Central memory CD8-positive, alpha-beta T cell (primary cell): ENCODE measurements at places on chromosomes 12 and 14.

DNA sequence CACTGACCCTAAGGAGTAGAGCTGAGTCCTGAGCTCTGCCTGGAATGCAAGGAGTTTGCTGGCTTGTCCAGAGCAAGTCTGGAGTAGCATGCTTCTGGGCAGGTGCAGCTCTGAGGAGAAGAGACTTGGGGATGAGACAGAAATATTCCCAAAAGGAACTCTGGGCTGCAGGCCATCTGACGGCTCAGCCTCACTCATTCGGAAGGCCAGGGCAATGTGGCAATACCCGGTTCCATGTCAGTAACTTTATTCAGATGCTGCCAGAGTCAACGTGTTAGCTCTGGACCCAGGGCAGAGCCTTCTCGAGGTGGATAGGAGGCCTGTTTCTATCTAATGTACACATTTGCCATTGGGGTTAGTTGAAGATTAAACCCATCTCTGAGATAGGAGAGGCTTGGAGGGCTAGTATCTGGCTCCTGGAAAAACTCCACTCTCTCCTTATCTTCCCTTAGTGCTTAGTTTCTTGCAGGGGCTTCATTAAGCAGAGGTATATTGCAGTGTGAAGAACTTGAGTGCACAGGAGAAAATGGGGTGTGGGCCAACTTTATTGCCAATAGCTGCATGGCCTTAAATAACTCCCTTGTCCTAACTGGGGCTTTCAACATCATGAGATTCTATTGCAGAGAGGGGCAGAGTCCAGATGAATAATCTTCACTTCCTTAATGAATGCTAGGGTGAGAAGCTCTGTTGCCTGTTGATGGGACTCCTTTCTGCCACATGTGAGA lies 65.6 kb downstream of the NTF3 start:
- H3K4me1 ChIP-seq = no peaks in the 10 kb centered on the region
- no peak overlapping the region for H3K4me3 ChIP-seq
- no peak overlapping the region for H3K27ac ChIP-seq
- H3K36me3 ChIP-seq = no peaks in the 10 kb centered on the region
- peaks cover 21% of the 10 kb centered on the region for H3K27me3 ChIP-seq

- H3K4me3 ChIP-seq = peak overlapping the region; percentile 82
- DNase-seq = no peak
- no peak overlapping the region for H3K27ac ChIP-seq
- H3K27me3 ChIP-seq = no peaks in the 10 kb centered on the region
- peaks cover 6% of the 10 kb centered on the region for H3K36me3 ChIP-seq
Observed at GRCh38 chr12:111367661-111368221, 1.2 kb downstream of the PHETA1 start.

- H3K4me1 ChIP-seq = no peaks in the 10 kb centered on the region
- no peak for DNase-seq
- H3K36me3 ChIP-seq = no peaks in the 10 kb centered on the region
- H3K4me3 ChIP-seq = no peak overlapping the region
- H3K27me3 ChIP-seq = peaks cover 38% of the 10 kb centered on the region
Observed at GRCh38 chr12:64268409-64268808, 46.3 kb upstream of the KICS2 start.

- no peaks in the 10 kb centered on the region for H3K36me3 ChIP-seq
- no peaks in the 10 kb centered on the region for H3K27me3 ChIP-seq
- H3K4me3 ChIP-seq = no peak overlapping the region
- H3K27ac ChIP-seq = no peak overlapping the region
- no peak for DNase-seq
Observed at GRCh38 chr14:85308531-85309300, 221.2 kb upstream of the FLRT2 start.

GRCh38 chr12:132190012-132190755 lies 45.9 kb downstream of the NOC4L start:
- peaks cover 38% of the 10 kb centered on the region for H3K4me1 ChIP-seq
- peaks cover 10% of the 10 kb centered on the region for H3K36me3 ChIP-seq
- H3K27ac ChIP-seq = peak overlapping the region; percentile 86
- DNase-seq = no peak

DNA sequence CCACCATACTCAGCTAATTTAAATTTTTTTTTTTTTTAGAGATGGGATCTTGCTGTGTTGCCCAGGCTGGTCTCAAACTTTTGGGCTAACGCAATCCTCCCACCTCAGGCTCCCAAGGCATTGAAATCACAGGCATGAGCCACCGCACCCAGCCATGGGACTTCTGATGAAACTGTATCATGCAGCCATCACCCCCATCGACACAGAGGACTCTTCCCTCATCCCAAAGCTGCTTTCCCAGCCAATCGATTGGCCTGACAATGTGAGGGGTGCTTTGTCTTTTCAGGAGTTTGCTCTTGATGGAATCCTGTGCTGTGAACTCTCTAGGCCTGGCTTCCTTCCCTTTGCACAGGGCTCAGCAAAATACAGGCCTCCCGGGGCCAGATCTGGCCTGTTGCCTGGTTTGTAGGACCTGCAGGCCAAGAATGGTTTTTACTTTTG lies 59.6 kb upstream of the NCOR2 start:
- no peak overlapping the region for H3K27ac ChIP-seq
- H3K36me3 ChIP-seq = no peaks in the 10 kb centered on the region
- DNase-seq = no peak
- H3K27me3 ChIP-seq = no peaks in the 10 kb centered on the region
- H3K4me1 ChIP-seq = no peaks in the 10 kb centered on the region

DNA sequence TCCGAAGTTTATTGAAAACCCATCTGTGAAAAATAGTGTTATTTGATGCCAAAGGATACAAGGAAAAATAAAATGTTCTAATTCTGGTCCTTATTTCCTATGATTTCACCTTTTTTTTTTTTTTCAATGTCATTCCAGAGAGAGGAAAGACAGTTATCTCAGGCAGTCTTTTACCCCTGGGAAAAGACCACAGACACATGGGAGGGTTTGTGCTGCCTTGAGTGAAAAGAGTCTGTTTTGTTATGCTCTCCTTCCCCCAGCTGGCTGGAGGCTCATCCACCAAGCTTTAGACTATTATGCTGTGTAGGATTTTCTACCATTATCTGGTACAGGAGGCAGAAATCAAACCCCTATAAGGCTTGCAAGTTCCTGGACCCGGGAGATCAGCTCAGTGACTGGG lies 151.8 kb downstream of the CRADD start:
- no peaks in the 10 kb centered on the region for H3K4me1 ChIP-seq
- H3K27me3 ChIP-seq = no peaks in the 10 kb centered on the region
- H3K4me3 ChIP-seq = no peak overlapping the region

DNA sequence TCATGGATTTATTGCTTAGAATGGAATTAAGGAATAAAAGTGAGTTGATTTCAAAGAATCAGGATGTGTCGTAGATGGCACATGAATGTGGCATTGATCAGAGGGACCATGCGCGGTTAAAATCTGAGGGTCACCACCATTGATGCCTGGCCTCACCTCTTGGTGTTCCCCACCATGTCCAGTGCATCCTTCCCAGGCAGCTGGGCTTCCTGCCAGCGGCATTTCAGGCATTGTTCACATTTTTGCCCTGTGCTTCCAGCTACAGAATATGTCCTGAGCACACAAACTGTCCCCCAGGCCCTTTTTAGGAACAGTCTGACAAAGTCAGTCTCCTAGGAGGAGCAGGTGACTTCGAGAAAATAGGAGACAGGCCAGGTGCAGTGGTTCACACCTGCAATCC lies 42.0 kb upstream of the TSPAN9 start:
- H3K27ac ChIP-seq = no peak overlapping the region
- peaks cover 36% of the 10 kb centered on the region for H3K27me3 ChIP-seq
- no peaks in the 10 kb centered on the region for H3K4me1 ChIP-seq
- H3K36me3 ChIP-seq = no peaks in the 10 kb centered on the region
- no peak overlapping the region for H3K4me3 ChIP-seq

DNA sequence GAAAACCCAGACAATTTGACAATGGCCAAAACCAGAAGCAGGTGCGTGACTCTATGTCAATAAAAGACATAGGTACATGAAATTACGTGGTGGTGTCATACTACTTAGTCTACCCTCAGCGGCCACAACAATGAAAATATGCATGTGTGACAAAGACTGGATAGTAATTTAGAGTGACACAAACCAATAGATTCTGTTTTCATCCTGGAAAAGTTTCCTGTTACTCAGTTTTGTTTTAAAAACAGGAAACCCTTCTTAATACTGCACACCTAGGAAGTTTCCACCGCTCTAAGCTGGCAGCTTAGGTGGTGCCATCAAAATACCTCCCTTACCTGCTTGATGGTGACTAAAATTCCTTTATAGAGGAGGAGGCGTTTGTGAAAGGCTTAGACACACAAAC lies 15.1 kb downstream of the POU6F1 start:
- no peak overlapping the region for H3K27ac ChIP-seq
- no peaks in the 10 kb centered on the region for H3K27me3 ChIP-seq
- no peak for DNase-seq
- no peak overlapping the region for H3K4me3 ChIP-seq
- H3K4me1 ChIP-seq = no peaks in the 10 kb centered on the region

DNA sequence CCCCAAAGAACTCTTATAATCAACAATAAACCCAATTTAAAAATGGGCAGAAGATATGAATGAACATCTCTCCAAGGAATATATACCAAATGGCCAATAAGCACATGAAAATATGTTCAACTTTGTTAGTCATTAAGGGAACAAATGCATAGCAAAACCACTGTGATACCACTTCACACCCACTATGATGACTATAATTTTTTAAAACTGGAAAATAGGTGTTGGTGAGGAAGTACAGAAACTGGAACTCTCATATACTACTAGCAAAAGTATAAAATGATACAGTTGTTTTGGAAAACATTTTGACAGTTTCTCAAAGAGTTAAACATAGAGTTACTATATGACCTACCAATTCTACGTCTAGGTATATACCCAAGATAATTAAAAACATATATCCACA lies 9.4 kb upstream of the HEATR5A start:
- H3K4me1 ChIP-seq = no peaks in the 10 kb centered on the region
- H3K36me3 ChIP-seq = peaks cover 3% of the 10 kb centered on the region
- H3K27me3 ChIP-seq = no peaks in the 10 kb centered on the region
- H3K4me3 ChIP-seq = no peak overlapping the region

DNA sequence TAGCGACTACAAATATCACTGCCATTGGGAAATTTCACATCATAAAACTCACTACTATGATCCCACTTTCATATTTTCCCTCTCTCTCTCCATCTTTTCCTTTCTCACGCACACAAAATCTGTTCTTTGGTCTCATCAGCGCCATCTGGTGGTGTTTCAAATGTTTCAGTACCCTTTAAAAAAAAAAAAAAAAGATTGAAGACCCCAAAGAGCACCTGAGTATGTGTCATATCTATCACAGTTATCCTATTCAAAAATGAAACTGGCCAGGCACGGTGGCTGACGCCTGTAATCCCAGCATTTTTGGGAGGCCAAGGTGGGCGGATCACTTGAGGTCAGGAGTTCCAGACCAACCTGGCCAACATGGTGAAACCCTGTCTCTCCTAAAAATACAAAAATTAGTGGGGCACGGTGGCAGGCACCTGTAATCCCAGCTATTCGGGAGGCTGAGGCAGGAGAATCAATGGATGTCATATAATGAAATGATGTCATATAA lies 72.4 kb downstream of the TTC9 start:
- no peak overlapping the region for H3K27ac ChIP-seq
- H3K4me1 ChIP-seq = no peaks in the 10 kb centered on the region
- H3K4me3 ChIP-seq = no peak overlapping the region
- no peaks in the 10 kb centered on the region for H3K36me3 ChIP-seq
- peaks cover 11% of the 10 kb centered on the region for H3K27me3 ChIP-seq

GRCh38 chr12:16369156-16369555 lies 21.7 kb downstream of the MGST1 start:
- H3K36me3 ChIP-seq = no peaks in the 10 kb centered on the region
- DNase-seq = no peak
- no peak overlapping the region for H3K27ac ChIP-seq
- H3K4me3 ChIP-seq = no peak overlapping the region
- no peaks in the 10 kb centered on the region for H3K27me3 ChIP-seq

GRCh38 chr12:6132496-6132895 lies 8.0 kb upstream of the VWF start:
- H3K4me3 ChIP-seq = no peak overlapping the region
- H3K27me3 ChIP-seq = peaks cover 10% of the 10 kb centered on the region

DNA sequence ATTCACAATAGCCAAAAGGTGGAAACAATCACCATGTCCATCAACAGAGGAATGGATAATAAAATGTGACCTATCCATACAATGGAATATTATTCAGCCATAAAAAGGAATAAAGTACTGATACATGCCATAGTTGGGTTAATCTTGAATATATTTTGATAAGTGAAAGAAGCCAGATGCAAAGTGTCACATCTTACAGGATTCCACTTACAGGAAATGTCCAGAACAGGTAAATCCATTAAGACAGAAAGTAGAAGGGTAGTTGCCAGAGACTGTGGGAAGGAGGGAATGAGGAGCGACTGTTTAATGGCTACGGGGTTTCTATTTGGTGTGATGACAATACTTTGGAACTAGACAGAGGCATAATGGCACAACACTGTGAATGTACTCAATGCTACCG lies 171.6 kb downstream of the KSR2 start:
- H3K36me3 ChIP-seq = no peaks in the 10 kb centered on the region
- DNase-seq = no peak
- no peaks in the 10 kb centered on the region for H3K4me1 ChIP-seq
- H3K27ac ChIP-seq = no peak overlapping the region
- no peaks in the 10 kb centered on the region for H3K27me3 ChIP-seq
- H3K4me3 ChIP-seq = no peak overlapping the region

DNA sequence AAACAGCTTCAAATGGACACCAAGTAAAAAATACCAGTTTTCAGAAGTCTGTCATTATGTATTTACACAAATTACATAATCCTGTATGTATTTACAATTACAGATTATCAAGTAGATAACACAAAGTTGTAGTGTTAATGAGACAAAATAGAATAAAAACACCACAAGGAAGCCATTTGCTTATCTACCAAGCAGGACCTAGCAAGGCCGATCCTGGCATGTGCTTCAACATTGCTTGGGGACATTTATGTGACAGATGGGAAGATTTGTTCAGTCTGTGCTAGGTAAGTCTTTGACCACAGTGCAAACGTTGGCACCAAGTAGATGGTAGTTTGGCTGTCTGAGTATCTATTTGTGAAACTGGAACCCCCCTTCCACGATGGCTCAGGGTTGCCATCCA lies 35.8 kb downstream of the BCAT1 start:
- no peaks in the 10 kb centered on the region for H3K36me3 ChIP-seq
- no peaks in the 10 kb centered on the region for H3K4me1 ChIP-seq
- DNase-seq = no peak
- H3K27ac ChIP-seq = no peak overlapping the region
- H3K4me3 ChIP-seq = no peak overlapping the region
- H3K27me3 ChIP-seq = no peaks in the 10 kb centered on the region

GRCh38 chr12:124856132-124856841 lies 7.4 kb downstream of the SCARB1 start:
- peaks cover 6% of the 10 kb centered on the region for H3K4me1 ChIP-seq
- no peak for DNase-seq
- no peak overlapping the region for H3K27ac ChIP-seq
- H3K36me3 ChIP-seq = no peaks in the 10 kb centered on the region
- no peaks in the 10 kb centered on the region for H3K27me3 ChIP-seq
